ENCODE measurements at places on chromosomes 3 and 15.

DNA sequence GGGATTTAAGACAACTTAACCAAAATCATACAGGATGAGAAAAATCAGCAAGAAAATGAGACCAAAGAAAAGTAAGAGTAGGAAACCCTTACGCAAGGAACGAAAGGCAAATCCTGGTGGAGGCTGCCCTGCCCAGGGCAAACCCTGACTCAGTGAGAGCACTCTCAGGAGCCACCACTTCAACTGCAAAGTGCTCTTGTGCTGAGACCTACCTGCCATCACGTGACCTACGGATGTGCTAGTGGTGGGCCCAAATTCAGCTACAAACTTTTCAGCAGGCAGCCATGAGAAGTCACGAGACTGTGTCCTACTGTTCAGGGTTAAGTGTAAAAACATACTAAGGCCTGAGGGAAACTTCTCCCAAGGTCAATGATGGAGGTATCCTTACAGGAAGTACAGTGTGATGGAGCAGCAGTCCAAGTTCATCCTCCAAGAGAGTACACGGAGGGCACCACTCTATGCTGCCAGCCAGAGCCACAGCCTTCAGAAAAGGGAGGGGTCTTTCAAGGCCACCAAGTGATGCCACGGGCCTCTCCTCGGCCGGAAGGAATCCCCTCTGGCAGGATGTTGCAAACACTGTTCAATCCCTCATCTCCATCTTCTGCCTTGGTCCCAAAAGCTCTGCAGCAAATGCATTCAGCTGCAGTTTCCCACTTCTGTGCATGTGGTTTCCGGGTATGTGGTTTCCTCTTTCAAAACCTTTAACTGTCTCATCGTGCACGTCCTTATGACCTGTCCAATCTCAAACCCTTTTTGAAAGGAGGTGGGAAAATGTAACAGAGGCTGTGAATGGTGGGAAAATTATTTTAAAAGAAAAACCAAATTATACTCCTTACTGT lies 9.5 kb downstream of the CHSY1 start:
- peak; percentile 41 for DNase-seq

GRCh38 chr15:64990168-64990470 lies 405 bp upstream of the SPG21 start:
- no peak for DNase-seq

DNA sequence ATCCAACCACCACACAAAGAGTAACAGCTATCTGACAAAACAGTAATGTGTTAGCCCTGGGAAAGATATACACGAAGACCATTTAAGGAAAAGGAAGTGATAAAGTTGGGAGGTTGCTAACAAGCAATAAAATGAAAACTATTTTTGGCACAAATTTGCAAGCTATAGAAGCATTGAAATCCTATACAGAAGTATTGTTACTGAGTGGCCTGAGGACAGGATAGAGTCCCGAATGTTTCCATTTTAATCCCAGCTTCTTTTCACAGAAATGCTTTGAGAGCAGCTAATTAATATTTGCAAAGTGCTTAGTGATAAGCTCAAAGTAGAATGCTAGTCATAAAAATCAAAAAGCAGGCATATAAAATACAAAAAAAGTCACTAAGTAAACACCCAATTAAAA lies 51.5 kb downstream of the RAD18 start:
- DNase-seq, result no peak

DNA sequence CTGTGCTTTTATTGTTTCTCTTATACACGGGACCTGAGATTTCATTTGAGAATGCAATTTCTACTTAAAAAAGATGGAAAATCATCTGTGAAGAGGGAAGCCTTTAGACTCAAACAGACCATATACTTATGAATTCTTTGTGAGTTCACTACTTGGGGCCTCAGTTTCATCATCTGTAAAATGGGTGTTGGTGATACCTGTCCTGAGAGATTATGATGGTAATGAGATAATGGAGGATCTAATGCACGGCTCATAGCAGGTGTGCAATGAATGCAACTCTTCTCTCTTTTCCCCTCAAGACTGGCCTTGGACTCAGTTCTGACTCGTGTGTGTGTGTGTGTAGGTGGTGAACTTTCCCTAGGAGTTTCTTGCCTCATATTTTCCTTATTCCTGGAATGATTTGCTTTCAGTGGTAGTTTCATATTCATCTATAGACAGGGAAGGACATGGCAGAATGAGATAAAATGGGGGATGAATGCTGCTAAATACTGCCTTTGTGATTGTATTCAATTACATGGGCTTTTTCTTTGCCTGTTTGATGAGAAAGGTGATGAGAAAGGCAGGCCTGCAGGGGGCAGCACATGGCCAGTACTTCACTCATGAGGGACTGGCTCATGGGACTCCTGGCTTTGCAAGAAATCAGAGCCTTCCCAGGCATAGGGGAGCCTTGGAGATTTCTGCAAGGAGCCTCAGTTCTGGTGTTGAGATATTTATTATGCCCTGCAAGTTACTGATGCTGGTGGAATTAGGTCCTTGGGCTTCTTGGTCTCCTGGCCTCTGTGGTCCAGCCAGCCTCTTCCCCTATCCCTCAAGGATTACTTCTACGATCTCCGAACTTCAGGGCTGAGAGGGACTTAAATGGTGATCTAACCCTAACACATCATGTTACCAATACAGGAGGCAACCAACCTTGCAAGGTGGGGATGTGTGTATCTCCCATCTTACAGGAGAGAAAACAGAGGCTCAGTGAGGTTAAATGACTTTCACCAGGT lies 70.7 kb downstream of the RPLP1 start:
- DNase-seq, result peak; percentile 79

DNA sequence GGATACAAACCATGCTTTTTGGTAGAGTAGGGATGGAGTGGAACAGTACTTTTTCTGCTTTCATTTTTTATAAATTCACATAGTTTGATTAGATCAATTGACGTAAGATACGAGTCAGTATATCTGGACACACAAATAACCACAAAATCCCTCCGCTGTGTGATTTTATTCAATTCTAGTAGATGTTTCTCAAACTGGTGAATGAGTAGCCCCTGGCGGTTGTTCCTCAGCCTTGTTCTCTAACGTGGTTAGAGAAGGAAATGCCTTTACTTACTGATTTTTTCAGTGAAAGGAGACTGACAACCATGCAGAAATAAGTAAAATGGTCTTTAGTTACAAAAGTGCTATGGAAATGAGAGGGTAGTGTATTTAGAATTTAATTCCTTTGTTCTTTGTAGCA lies 161.0 kb downstream of the TCF12 start:
- no peak for DNase-seq

DNA sequence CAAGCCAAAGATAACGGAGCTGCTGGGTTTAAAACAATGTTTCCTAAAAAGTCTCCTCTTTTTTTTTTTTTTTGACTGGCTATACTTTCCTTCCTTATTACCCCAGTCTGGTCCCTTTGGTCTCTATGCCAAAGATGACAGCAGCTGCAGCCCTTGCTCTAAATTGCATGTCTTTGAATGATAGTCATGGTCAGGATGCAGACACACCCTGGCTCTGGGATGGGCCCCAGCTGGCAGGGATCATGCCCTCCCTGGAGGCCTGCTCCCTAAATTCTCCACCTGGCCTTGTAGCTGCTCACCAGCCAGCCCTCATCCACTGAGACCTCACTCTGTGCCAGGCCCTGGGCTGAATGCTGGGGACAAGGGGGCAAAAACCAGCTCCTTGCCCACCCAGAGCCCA lies 95.8 kb downstream of the MESD start:
- no peak for DNase-seq

GRCh38 chr3:43372809-43373559 lies 86.6 kb downstream of the SNRK start:
- no peak for DNase-seq

DNA sequence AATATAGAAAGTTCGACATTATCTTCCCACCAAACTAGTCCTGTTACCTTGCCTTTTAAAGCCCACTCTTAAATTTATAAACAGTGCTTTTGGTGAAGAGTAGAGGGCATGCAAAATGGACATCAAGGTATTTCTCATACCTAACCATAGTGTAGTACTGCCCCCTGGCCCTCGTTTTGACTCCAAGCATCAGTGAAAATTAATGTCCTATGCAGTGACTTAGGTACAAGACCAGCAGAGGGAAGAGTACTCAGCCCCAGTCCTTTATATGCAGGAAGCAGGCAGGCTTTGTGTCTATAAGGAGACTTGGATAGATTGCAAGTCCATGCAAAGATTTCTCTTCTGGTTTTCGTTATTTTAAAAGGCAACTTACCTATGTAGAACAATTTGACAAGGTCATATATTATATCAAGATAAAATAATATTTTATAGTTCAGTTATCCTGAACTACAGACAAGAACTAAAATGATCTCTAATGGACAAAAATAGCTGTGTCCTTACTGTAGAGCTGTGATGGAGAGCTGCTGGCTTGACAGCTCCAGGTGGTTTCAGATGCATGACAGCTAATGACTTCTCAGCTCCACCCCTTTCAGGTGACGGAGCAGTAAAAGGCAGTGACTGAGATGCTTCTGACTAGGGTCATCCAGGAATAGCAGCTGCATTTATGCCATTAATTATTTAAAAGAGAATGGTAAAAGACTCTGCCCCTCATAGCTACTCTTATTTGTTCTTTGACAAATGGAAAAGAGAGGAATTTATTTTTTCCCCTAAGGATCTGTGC lies 646.1 kb downstream of the SQOR start:
- no peak for DNase-seq

- DNase-seq, result no peak
Observed at GRCh38 chr3:101243285-101244211, 76.8 kb downstream of the IMPG2 start.

DNA sequence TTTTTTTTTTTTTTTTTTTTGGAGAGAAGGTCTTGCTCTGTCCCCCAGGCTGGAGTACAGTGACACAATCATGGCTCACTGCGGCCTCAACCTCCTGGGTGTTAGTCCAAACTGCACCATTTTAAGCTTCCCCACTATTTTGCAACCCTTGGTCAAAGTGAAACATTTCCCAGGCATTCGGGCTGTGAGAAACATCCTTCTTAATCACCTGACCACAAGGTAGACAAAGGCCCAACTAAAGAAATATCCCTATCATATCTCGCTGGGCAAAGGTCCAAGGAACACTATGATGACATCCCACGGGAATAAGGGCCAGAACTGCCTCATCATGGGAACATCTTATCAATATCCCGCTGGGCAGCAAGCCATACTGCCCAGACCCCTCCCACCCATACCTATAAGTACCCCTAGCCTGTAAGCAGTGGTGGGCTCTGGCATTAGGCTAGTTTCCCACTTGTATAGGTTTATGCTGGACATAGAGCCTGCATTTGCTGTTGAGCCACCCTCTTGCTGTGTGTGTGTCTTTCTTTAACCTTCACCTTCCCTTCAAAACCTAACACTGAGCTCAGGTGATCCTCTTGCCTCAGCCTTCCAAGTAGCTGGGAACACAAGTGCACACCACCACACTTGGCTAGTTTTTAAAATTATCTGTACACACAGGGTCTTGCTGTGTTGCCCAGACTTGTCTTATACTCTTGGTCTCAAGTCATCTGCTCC lies 95.2 kb downstream of the SEMA5B start:
- peak; percentile 12 for DNase-seq
